ENCODE measurements at places on chromosomes 16 and 17. TPM values are rescaled to one million over a fixed set of nuclear protein-coding genes. Genes with fewer than 3 reads are reported as not detected.

KRTAP1-1 gene
- polyA plus RNA-seq, result not detected

GRCh38 chr17:66240630-66241029, 11.4 kb upstream of the APOH start:
- H3K27me3 ChIP-seq, result no peaks in the 10 kb centered on the region
- H3K36me3 ChIP-seq, result no peaks in the 10 kb centered on the region
- DNase-seq, result no peak
- no peaks in the 10 kb centered on the region for H3K4me1 ChIP-seq
- no peak overlapping the region for H3K27ac ChIP-seq

GRCh38 chr17:19365833-19366636, 3.5 kb upstream of the B9D1 start:
- no peaks in the 10 kb centered on the region for H3K27me3 ChIP-seq
- H3K4me1 ChIP-seq, result peaks cover 2% of the 10 kb centered on the region
- H3K36me3 ChIP-seq, result no peaks in the 10 kb centered on the region
- H3K4me3 ChIP-seq, result no peak overlapping the region

TP53TG3F gene
- polyA plus RNA-seq, result 0.08 TPM

DNA sequence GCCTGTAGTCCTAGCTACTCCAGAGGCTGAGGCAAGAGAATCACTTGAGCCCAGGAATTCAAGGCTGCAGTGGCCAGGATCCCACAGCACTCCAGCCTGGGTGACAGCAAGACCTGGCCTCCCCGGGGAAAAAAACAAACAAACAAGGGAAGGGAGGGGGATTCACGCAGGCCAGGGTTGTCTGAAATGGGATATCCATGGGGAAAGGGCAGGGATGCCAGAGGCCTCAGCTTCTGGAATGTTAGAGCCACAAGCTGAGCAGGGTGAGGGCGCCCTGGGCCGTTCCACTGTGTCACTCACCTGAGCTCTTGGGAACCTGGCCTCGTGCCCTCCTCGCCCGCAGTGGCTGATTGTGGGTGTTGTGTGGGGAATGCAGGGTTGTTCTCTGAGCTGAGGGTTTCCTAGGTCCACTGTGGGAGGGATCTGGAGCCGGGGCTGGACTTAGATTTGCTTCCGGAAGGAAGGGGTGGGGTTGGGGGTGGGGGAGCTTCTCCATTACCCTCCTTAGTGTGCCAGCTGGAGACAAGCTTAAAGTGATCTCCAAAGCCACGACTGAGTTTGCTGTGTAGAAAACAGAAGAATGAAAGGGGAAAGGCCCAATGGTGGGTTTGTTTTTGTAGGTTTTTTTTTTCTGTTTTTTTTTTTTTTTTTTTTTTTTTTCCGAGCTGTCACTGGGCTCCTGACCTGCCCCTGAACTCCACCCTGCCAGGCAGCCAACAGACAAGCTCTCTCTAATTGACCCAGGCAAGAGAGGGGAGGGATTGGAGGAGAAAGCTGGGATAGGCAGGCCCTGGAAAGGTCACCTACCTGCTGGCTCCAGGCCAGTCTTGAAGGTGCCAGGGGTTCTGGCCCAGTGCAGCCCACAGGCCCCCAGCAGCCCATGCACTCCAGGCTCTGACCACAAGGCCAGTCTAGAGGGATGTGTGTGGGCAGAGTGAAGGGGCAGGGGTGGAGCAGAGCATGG, at the start of gene SULT1A1:
TSS of gene SULT1A1 (minus strand) at position 414 of the 964 bp plus-strand sequence. CDS start 1,189 bp downstream, outside the sequence.
- H3K4me1 ChIP-seq, result peaks cover 3% of the 10 kb centered on the region
- peak within 1 kb of the TSS; percentile 4 for H3K27ac ChIP-seq
- no peaks in the 10 kb centered on the region for H3K36me3 ChIP-seq
- H3K4me3 ChIP-seq, result no peak within 1 kb of the TSS
- DNase-seq, result no peak

GRCh38 chr17:18379246-18380146, 1.9 kb downstream of the EVPLL start:
- no peak overlapping the region for H3K27ac ChIP-seq
- no peak for DNase-seq
- no peak overlapping the region for H3K4me3 ChIP-seq
- no peaks in the 10 kb centered on the region for H3K27me3 ChIP-seq

- H3K4me3 ChIP-seq, result no peak overlapping the region
- H3K27me3 ChIP-seq, result no peaks in the 10 kb centered on the region
- no peaks in the 10 kb centered on the region for H3K4me1 ChIP-seq
- no peak overlapping the region for H3K27ac ChIP-seq
- H3K36me3 ChIP-seq, result no peaks in the 10 kb centered on the region
These were observed 61.6 kb downstream of the SOX9 start for GRCh38 chr17:72182371-72182873.

DNA sequence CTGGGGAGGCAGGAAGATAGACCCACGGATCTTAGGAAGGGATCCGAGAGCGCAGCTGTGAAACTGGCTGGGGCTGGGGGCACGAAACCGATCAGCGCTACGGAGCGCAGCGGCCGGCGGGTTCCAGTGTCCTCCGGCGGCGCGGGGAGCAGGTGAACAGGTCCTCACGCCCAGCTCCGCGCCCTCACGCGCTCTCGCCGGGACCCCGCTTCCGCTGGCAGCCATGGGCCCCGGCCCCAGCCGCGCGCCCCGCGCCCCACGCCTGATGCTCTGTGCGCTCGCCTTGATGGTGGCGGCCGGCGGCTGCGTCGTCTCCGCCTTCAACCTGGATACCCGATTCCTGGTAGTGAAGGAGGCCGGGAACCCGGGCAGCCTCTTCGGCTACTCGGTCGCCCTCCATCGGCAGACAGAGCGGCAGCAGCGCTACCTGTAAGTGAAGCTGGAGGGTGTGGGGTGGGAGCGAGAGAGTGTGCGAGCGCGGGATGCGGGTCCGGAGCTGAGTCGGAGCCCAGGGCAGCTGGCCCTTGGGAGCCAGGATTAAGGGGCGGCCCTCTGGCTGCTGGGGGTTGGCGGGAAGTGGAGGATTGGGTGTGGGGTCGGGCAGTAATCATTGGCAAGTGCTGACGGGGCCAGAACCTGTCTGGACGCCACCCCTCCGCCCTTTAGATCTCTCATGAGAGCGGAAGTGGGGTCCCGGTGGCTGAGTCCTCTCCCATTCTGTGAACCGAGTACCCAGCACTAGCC, 479 bp downstream of the ITGA3 start:
- H3K27me3 ChIP-seq, result no peaks in the 10 kb centered on the region
- peaks cover 39% of the 10 kb centered on the region for H3K4me1 ChIP-seq
- H3K27ac ChIP-seq, result peak overlapping the region; percentile 93
- peak; percentile 71 for DNase-seq

DNA sequence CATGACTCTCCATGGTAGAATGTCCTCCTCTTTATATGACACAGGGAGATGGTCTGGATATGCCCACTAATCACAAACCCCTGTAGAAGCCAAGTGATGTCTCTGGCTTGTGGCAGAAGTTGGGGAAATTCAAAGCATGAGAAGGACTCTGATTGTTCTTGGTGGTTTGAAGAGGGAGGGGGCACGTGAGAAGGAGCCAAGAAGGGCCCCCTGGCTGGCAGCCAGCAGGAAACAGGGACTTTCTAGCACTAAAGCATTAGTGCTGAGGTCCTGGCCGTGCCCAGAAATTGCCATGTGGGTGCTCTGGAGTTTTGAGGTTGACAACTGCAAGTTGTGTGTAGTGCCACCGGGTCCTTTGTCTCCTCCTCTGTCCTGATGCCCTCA, 199.9 kb downstream of the LGALS9B start:
- no peaks in the 10 kb centered on the region for H3K36me3 ChIP-seq
- no peak for DNase-seq
- H3K4me1 ChIP-seq, result peaks cover 16% of the 10 kb centered on the region
- peak overlapping the region; percentile 14 for H3K27ac ChIP-seq
